A375 (cell line): ENCODE measurements at places on chromosomes 7 and 10. TPM values are rescaled to one million over a fixed set of nuclear protein-coding genes. Genes with fewer than 3 reads are reported as not detected.

The HOXA11 gene
- total RNA-seq, result 1.2 TPM in 2 replicates

The TCERG1L gene
- total RNA-seq, result not detected in 2 replicates

The FAM131B gene
- 1.4 and 2.4 TPM in 2 replicates for total RNA-seq

The TMEM178B gene
- 0.21 and 0.45 TPM in 2 replicates for total RNA-seq

The CPA4 gene
- total RNA-seq, result 22.0 and 34.8 TPM in 2 replicates

The INMT gene
- total RNA-seq, result 0.11 and 0.42 TPM in 2 replicates

The KEL gene
- 0.45 and 0.83 TPM in 2 replicates for total RNA-seq

The NRG3 gene
- 0.08 and 0.16 TPM in 2 replicates for total RNA-seq

The SPDYE11 gene
- not detected in 2 replicates for total RNA-seq

The MOSPD3 gene
- total RNA-seq, result 8.6 and 14.9 TPM in 2 replicates

The EBLN1 gene
- not detected in 2 replicates for total RNA-seq

The SPDYE2 gene
- not detected in 2 replicates for total RNA-seq

The GPR15LG gene
- total RNA-seq, result not detected in 2 replicates

The KCNMA1 gene
- 11.8 and 13.5 TPM in 2 replicates for total RNA-seq

The HERPUD2 gene
- 13.5 and 15.4 TPM in 2 replicates for total RNA-seq

The TRIM56 gene
- total RNA-seq, result 11.0 and 13.3 TPM in 2 replicates

The ANLN gene
- 94.9 and 107 TPM in 2 replicates for total RNA-seq

The OPALIN gene
- not detected in 2 replicates for total RNA-seq

The SLC13A1 gene
- total RNA-seq, result not detected in 2 replicates

The AFAP1L2 gene
- 8.9 and 10.6 TPM in 2 replicates for total RNA-seq

The DCLRE1A gene
- 8.2 and 9.7 TPM in 2 replicates for total RNA-seq

The FKBP6 gene
- total RNA-seq, result not detected in 2 replicates

The IFIT2 gene
- 1.9 and 2.7 TPM in 2 replicates for total RNA-seq

The VIM gene
- total RNA-seq, result 2,864 and 3,034 TPM in 2 replicates

The MMP21 gene
- 0.19 TPM in 1 of 2 replicates, not detected in the other for total RNA-seq

The NACAD gene
- total RNA-seq, result 0.41 and 0.45 TPM in 2 replicates

The PTN gene
- 5.5 and 6.4 TPM in 2 replicates for total RNA-seq

The FGFBP3 gene
- total RNA-seq, result 0.94 and 1.1 TPM in 2 replicates

The SYPL1 gene
- 18.1 and 18.6 TPM in 2 replicates for total RNA-seq

The EPHB6 gene
- not detected in 2 replicates for total RNA-seq

The MMD2 gene
- total RNA-seq, result not detected in 2 replicates

The RARRES2 gene
- total RNA-seq, result not detected in 2 replicates

The SORCS1 gene
- 6.6 and 9.8 TPM in 2 replicates for total RNA-seq

The KLF14 gene
- 0.45 and 0.74 TPM in 2 replicates for total RNA-seq

The PLXNA4 gene
- total RNA-seq, result 0.45 TPM in 1 of 2 replicates, not detected in the other

The GJD4 gene
- total RNA-seq, result 0.27 TPM in 1 of 2 replicates, not detected in the other

The PRSS37 gene
- total RNA-seq, result not detected in 2 replicates
